Upper lobe of right lung (tissue), 1 donor: ENCODE measurements at places on chromosomes 7 and 10. TPM values are rescaled to one million over a fixed set of nuclear protein-coding genes. Genes with fewer than 3 reads are reported as not detected.

DNA sequence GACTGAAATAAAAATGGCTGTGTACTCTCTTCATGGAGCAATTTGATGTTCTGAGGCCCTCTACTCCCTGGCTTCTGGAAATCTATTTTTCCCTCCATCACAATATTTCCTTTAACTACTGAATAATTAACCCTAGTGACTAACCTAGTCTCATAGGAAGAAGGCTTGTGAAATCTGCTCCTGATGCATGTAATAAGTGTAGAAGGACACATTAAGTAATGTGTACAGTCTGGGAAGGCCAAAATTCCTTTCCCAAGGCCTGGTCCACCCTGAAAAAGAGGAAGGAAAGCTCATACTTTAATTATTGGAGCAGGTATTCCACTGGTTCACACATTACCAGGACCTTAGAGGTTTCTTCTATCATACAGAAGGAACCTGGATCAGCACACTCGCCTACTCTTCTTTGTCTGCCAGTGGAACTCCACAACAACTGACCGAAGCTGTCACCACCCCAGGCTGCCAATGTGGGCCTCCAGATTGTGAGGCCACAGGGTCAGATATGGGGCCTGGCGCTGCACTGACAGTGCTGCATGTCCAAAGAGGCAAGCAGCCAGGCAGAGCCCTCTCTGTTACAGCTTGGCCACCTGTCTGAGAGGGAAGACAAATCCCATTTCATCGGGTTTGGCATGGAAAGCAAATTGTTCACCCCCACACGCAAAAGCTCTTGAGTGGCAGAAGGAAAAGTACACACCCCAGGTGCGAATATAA lies 54.4 kb upstream of the FAM133B start:
- H3K27ac ChIP-seq: peak overlapping the region; percentile 49
- DNase-seq: no peak
- H3K4me1 ChIP-seq: peaks cover 9% of the 10 kb centered on the region
- H3K4me3 ChIP-seq: no peak overlapping the region
- no peaks in the 10 kb centered on the region for H3K27me3 ChIP-seq

- H3K27ac ChIP-seq: no peak overlapping the region
- H3K27me3 ChIP-seq: no peaks in the 10 kb centered on the region
- no peaks in the 10 kb centered on the region for H3K36me3 ChIP-seq
- DNase-seq: no peak
- peaks cover 7% of the 10 kb centered on the region for H3K4me1 ChIP-seq
- no peak overlapping the region for H3K4me3 ChIP-seq
These were observed 330.7 kb downstream of the ELMO1 start for GRCh38 chr7:37118004-37118403.

DNA sequence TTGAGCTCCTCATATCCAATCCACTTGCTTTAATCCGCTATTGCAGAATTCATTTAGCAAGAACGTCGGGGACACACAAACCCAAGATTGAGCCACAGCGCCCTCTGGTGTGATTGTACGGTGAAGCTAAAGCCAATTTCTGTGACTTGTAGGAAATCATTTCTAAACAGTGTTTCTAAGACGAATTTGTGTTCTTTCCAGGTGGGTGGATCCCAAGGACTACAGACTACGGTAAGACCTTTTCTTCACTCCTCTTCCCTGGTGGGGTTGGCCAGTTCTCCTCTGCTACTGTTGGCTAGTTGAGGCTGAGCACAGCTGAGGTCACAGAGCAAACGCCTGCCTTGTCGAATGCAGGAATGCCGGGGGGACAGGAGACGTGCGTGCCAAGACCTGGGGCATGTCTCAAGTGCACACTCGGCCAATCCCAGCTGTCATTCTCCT lies 5.2 kb downstream of the DMBT1 start:
- no peaks in the 10 kb centered on the region for H3K4me1 ChIP-seq
- H3K36me3 ChIP-seq: no peaks in the 10 kb centered on the region
- H3K27ac ChIP-seq: no peak overlapping the region
- peak; percentile 81 for DNase-seq
- no peak overlapping the region for H3K4me3 ChIP-seq
- peaks cover 5% of the 10 kb centered on the region for H3K27me3 ChIP-seq

The FGL2 gene
- total RNA-seq: 32.1 TPM

DNA sequence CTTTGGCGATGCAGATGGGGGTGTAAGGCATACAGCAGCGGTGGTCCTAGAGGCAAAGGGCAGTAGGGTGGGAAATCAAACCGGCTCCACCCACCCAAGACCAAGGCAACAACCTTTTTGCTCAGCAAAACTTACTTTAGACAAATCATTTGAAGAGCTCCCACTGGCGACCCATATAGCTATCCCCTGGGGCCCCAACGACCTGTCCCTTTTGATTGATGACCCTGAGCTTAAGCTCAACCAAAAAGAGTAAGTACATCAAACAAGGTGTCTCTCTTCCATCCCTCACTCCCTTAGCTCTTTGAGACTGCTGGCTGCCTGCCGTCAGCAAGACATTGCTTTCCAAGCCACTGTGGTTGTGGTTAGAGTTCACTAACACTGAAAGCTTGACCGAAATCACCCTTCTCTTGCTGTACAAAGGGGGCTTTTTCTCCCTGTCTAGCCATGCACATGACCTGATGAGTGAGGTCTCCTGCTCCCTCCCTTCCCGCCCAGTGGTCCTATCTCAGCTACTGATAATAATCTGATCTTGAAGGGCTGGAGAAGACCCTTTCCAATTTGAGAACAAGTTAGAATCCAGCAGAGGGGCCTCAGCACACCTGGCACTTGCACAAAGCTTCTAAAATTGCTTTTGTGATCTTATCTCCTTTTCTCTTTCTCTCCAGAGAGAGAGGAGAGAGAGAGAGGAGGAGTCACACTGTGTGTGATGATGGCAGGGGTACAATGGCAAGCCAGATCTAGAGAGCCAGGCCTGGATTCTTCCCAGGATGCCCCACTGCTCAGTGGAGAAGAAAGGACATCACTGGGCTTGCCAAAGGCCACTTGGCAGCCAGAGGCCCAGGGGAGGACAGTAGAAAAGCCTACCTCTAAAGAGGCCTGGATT lies 42.2 kb downstream of the XPNPEP1 start:
- H3K27me3 ChIP-seq: no peaks in the 10 kb centered on the region
- H3K27ac ChIP-seq: no peak overlapping the region
- H3K4me1 ChIP-seq: peaks cover 15% of the 10 kb centered on the region
- DNase-seq: no peak
- H3K36me3 ChIP-seq: peaks cover 89% of the 10 kb centered on the region

DNA sequence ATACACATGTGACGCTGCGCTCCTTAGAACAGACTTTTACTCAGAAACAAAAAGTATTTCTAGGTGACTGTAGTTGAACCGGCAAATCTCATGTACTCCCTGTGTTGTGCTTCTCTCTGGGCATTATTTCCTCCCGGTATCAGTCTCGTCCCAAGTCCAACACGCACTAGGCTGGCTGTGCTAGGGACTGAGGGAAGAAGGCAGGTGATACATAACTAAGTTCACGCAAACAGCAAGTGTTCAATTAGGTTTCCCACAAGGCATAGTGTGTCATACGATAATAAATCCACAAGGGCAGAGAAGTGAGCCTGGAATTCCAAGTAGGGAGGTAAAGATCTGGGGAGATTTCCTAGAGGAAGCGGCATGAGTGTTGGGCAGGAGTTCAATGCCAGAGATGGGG lies 20.4 kb downstream of the FAM53B start:
- no peaks in the 10 kb centered on the region for H3K27me3 ChIP-seq
- H3K4me1 ChIP-seq: peaks cover 78% of the 10 kb centered on the region
- no peak overlapping the region for H3K4me3 ChIP-seq
- H3K27ac ChIP-seq: peak overlapping the region; percentile 80
- DNase-seq: no peak
- no peaks in the 10 kb centered on the region for H3K36me3 ChIP-seq

The ZWINT gene
- 3.2 TPM for total RNA-seq

GRCh38 chr7:54864663-54865062 lies 105.7 kb upstream of the SEC61G start:
- no peak overlapping the region for H3K4me3 ChIP-seq
- no peaks in the 10 kb centered on the region for H3K27me3 ChIP-seq
- no peaks in the 10 kb centered on the region for H3K4me1 ChIP-seq
- H3K27ac ChIP-seq: no peak overlapping the region

DNA sequence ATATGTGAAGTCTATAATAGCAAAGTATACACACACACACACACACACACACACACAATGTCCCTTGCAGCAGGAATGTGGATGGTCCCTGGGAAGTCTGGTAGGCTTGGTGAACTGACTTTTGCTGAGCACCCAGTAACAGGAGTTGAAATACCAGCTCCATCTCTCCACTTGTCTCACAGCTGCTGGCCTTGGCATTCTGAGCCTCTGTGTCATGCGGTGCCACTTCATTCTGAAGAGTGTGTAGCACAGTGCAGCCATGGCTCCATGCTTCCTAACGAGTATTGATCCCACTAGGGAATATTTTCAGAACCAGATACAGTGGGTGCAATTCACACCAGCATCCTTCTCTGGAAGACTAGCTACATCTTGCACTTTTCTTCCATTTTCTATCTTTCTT lies 192.4 kb downstream of the ADARB2 start:
- no peaks in the 10 kb centered on the region for H3K27me3 ChIP-seq
- no peak overlapping the region for H3K4me3 ChIP-seq

- no peaks in the 10 kb centered on the region for H3K27me3 ChIP-seq
- H3K4me1 ChIP-seq: peaks cover 8% of the 10 kb centered on the region
- H3K36me3 ChIP-seq: peaks cover 62% of the 10 kb centered on the region
These were observed 8.4 kb downstream of the TRIM4 start for GRCh38 chr7:99910976-99911375.

DNA sequence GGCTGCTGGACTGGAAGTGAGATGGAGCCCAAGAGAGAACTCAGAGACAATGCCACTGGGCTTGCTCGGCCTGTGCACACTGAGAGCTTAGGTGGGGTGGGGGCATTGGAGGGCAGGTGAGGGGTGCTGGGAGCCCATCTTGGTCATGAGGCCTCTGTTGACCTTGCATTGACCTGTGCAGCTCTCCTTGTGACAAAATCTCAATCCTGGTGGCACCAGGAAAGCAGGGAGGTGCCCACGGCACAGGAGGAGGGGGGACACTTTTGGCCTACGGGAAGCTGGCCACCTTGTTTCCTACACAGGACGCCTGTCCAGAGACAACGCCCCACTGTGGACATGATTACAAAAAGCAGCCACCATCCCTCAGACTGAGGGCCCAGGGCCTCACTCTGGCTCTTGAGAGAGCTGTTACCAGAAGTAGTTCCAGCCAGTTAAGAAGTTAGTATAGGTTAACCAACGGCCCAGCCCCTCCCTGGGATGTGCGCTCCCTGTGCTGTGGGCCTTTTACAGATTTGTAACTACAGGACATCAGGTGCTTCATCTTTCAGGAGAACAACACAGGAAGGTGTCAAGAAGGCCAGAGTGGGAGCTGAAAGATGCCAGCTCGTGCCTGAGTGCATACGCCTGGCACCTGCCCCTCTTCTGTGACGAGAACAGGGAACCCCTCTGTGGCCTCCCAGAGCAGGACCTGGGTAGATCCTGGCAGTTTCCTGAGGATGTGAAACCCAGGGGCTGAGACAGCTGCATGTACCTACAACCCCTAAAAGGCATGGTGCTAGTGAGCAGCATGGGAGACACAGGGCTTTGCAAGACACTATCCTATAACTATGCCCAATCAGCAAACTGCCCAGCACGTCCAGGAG lies 10.3 kb downstream of the PKD1L1 start:
- H3K4me1 ChIP-seq: peaks cover 23% of the 10 kb centered on the region
- no peak overlapping the region for H3K4me3 ChIP-seq
- no peak overlapping the region for H3K27ac ChIP-seq
- no peaks in the 10 kb centered on the region for H3K36me3 ChIP-seq
- H3K27me3 ChIP-seq: no peaks in the 10 kb centered on the region

DNA sequence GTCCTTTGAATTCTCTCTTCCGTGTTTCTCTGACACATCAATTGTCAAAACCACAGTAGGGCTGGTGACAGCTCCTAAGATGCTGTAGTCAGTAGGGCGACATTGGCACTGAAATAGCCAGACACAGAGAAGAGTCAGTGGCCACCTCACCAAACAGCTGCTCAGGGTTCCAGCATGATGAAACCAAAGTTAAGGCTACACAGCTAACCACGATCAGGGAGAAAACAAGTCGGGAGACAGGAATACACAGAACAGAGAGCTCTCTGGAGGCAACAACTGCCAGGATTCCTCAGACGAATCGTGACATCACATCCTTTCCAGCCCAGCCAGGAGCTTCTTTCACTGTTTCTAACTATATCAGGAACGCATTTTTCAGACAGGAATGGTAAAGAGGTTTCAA lies 922.2 kb downstream of the SORCS1 start:
- H3K4me1 ChIP-seq: no peaks in the 10 kb centered on the region
- no peak overlapping the region for H3K27ac ChIP-seq
- H3K27me3 ChIP-seq: no peaks in the 10 kb centered on the region
- no peak for DNase-seq

DNA sequence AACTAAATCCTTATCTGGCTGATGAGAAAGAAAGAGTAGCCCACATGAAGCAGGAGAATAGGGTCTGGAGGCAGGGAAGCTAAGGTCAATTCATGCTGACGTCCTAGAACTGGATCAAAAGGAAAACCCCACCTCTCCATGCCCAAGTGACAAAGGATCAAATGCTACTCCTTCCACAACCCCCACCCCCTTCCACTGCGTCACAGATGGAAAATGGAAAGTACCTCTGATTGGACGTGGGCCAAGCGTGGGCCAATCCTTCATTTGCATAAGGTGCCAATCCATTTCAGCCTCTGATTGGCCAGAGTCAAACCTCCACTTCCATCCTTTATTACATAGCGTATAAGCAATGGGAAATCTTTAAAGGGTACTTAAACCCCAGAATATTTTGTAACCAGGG lies 431.3 kb upstream of the ETV1 start:
- no peaks in the 10 kb centered on the region for H3K36me3 ChIP-seq
- H3K4me3 ChIP-seq: no peak overlapping the region
- no peaks in the 10 kb centered on the region for H3K4me1 ChIP-seq

DNA sequence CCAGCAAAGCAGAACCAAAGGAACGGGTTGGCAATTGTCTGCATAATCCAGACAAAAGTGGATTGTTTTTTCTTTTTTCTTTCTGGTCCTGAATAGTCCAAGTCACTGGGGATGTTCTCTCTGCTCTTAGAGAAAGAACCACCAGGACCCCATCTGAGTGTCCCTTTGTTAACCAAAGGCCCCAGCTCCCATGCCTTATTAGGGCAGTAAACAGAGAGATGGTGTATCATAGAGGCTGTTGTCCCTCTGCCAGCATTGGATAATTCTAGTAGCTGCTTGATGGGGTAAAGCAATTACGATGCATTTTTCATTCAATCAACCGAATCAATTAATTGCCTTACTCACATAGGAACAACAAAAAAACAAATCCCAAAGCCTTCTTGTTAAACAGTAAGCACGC lies 213.0 kb downstream of the BUB3 start:
- DNase-seq: no peak
- no peaks in the 10 kb centered on the region for H3K36me3 ChIP-seq
- H3K4me3 ChIP-seq: no peak overlapping the region
- H3K27me3 ChIP-seq: no peaks in the 10 kb centered on the region

GRCh38 chr10:21493784-21494183 lies 31.7 kb downstream of the SKIDA1 start:
- peak overlapping the region; percentile 72 for H3K4me3 ChIP-seq
- DNase-seq: no peak
- peaks cover 26% of the 10 kb centered on the region for H3K4me1 ChIP-seq
- no peaks in the 10 kb centered on the region for H3K36me3 ChIP-seq

- H3K27ac ChIP-seq: no peak overlapping the region
- H3K4me3 ChIP-seq: no peak overlapping the region
- no peak for DNase-seq
- no peaks in the 10 kb centered on the region for H3K36me3 ChIP-seq
These were observed 71.7 kb upstream of the ADAM12 start for GRCh38 chr10:126459878-126460481.

- peak overlapping the region; percentile 76 for H3K4me3 ChIP-seq
- no peak for DNase-seq
- H3K4me1 ChIP-seq: no peaks in the 10 kb centered on the region
- H3K27me3 ChIP-seq: no peaks in the 10 kb centered on the region
- H3K27ac ChIP-seq: peak overlapping the region; percentile 80
These were observed 136.7 kb downstream of the KIF20B start for GRCh38 chr10:89838044-89838615.
